ENCODE measurements at places on chromosomes 3 and 15.

GRCh38 chr3:184441202-184441900 lies 61.5 kb downstream of the CHRD start:
- no peak for DNase-seq

DNA sequence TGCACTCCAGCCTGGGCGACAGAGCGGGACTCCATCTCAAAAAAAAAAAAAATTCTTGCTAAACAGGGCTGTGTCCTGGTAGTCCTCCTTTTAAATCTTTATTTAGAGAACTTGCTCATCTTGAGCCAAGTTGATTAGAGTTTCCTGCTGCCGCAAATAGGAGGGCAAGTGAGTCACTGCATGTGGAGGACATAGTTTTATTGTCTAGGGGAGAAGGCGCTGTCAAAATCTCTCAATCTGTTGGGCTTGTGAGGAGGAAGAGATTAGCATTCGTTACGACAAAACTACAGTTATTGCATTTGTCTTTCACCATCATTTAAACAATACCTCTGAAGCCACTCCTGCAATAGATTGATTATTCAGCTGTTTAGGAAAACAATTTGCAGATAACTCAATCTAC lies 11.5 kb downstream of the MUC4 start:
- no peak for DNase-seq

GRCh38 chr3:55330756-55331155 lies 156.3 kb downstream of the WNT5A start:
- no peak for DNase-seq

DNA sequence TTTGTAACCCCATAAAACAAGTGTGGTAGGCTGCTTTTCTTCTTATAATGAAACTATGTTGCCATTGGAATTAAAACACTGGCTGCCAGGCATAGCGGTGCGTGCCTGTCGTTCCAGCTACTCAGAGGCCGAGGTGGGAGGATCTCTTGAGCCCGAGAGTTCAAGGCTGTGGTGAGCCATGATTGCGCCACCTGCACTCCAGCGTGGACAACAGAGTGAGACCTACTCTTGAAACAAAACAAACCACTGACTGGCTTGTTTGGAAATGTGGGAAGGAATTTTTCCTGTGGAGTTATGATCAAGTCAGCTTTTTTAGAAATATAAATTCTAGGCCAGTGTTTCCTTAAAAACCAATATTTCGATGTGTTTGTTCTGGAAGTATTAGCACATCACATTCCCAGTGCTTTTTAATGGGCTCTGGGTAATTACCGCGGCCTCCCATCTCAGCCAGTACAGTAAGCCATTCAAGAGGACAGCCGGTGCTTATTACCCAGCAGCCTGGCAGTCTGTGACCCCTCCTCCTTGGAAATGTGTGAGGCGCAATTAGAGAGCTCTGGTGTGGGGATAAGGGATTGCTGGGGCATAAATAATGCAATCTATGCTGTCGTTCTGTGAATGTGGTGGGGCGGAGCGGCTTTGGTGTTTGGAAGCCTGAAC lies 58.3 kb upstream of the TRAK1 start:
- DNase-seq: peak; percentile 78

DNA sequence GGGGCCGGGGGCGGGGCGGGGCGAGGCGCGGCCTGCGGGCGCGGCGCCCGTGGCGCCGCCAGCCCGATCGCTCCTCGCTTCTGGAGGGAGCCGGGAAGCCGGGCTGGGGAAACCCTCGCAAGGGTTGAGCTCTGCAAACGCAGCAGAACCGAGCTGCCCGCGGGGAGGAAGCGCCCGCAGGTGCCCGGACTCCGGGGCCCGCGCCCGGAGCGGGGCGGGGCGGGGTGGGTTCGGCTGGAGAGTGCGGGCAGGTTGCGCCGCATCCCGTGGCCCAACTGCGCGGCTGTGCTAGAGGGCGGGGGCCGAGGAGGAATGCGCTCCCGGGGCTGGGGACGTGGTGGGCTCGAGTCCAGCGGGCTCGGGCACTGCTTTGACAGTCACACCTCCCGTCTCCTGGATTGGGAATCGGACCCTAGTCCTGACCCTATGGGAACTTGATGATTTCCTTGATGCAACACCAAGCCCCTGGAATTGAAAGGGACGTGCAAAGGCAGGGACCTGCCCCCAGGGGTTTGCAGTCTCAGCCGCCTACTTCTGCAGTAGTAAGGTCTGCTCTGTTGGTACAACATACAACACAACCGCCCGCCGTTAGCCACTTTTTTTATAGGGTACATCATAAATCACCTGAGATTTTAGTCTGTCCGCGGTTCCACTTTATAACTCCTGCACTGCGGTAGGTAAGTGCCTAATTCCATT lies 34.3 kb downstream of the ZBTB38 start:
- DNase-seq: peak; percentile 52

DNA sequence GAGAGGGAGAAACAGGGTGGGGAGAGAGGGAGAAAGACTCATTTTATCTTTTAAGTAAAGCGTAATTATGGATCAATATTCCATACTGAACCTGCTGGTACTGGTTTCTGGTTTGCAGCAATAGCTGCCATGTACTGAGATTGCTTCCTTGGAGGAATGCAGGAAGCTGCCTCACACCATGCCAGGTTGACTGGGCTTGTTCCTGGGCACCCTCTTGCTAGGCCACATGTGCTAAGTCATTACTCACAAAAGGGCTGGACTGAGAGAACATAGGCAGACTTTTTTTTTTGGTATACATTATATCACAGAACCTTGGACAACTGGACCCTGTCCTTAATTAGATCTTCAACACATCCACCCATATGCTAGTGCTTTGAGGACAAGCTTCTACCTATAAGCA lies 193.4 kb downstream of the ZNF621 start:
- DNase-seq: no peak

DNA sequence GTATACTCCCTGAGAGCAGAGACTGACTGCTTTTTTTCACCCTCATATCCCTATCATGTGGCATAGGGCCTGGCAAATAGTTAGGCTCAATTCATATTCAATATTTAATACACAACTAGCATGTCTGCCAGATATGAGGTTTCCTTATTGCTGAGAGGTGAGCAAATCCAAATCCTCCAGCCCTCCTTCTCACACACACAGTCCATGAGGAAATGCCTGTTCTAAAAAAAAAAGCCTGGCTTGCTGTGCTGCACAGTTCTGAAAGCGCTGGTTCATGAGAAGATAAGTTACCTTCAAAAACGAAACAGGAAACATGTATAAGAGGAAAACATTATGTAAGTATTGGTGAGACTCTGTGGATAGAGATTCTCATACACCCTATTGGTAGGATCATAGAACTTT lies 15.5 kb upstream of the ACAP2 start:
- DNase-seq: no peak

DNA sequence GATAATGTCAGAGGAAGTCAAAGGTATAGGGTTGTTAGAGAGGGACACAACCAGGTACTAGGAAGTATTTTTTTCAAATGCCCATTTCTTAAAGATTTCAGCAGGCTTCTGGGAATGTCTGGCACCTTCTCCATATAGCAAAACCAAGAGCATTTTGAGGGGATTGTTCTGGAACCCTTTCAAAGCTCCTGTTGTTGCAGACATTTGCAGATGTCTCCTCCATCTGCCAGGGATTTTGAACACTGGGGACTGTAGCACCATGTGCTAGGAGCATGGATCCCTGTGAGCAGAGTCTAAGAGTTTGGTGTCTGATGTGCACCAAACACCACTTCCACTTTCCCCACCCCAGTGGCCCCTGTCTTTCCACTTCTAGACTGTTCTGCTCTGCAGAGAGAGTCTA lies 206.0 kb upstream of the KBTBD8 start:
- DNase-seq: no peak

Measured in Caki2 (cell line).